Activated CD4-positive, alpha-beta T cell treated with anti-CD3 and anti-CD28 coated beads for 24 hours (primary cell): ENCODE measurements at places on chromosomes 3 and 15.

- no peak for DNase-seq
Measured at GRCh38 chr15:74252721-74253120, 16.6 kb downstream of the CCDC33 start.

- DNase-seq, result no peak
Measured at GRCh38 chr3:8128686-8129085, 372.9 kb upstream of the LMCD1 start.

DNA sequence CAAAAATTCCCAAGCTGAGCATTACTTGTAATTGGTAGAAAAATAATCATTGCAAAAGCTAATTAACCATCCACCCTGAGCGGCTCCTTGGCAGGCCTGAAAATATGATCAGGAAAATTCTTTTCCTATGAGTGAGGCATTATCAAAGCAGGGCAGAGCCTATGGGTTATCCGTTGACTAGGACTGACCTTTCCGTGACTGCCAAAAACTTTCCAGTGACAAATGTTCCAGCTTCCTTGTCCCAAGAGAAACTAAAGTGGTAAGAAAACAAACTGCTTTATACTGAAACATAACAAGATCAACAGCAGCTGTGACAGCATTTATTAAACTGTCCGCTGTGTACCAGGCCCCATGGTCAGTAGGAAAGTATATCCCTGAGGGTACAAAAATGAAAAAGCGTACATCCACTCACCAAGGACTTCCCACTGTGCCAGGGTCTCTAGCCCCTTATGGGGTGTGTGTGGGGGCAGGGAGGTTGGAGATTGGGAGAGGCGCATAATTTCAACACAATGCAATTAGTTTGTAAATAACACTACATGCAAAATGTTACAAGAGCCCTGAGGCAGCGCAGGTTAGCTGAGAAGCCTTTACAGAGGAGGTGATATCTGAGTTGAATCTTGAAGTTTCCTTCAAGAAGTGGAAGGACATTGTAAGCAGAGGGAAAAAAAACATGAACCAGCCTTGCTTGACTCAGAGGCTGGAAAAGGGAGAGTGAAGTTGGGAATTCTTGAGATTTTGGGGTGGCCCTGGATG is 8.5 kb downstream of the LIPC start:
- no peak for DNase-seq

DNA sequence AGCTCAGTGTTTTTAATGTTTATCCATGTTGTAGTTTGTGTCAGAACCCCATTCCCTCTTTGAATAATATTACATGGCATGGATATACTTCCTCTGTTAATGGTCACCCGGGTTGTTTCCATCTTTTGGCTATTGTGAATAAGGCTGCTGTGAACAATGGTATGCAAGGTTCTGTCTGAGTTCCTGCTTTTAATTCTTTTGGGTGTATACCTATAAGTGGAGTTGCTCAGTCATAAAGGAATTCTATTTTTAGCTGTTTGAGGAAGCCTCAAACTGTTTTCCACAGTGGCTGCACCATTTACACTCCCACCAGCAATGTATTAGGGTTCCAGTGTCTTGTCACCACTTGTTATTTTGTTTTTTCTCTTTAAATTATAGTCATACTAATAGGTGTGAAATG is 99.6 kb downstream of the SLC25A26 start:
- DNase-seq, result no peak

GRCh38 chr3:185076219-185076618 is 76.6 kb downstream of the C3orf70 start:
- no peak for DNase-seq

GRCh38 chr3:4722103-4722502 is 229.0 kb downstream of the ITPR1 start:
- DNase-seq, result no peak

- DNase-seq, result no peak
Measured at GRCh38 chr3:79810581-79810980, 42.8 kb upstream of the ROBO1 start.

GRCh38 chr3:37973246-37974054 is 17.1 kb upstream of the VILL start:
- no peak for DNase-seq
